GM19239 (cell line): ENCODE measurements at places on chromosomes 4 and X.

DNA sequence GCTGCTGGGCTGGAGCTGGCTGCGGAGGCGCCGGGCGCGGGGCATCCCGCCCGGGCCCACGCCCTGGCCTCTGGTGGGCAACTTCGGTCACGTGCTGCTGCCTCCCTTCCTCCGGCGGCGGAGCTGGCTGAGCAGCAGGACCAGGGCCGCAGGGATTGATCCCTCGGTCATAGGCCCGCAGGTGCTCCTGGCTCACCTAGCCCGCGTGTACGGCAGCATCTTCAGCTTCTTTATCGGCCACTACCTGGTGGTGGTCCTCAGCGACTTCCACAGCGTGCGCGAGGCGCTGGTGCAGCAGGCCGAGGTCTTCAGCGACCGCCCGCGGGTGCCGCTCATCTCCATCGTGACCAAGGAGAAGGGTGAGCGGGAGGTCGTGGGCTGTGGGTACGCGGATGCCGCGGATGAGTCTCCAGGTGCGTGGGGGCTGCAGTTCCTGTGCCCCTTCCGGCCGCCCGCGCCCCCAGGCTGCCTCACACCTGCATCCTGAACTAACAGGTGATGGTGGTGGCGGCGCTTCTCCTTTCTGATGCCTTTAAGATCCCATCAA is 499 bp downstream of the CYP2U1 start:
- DNase-seq: no peak

DNA sequence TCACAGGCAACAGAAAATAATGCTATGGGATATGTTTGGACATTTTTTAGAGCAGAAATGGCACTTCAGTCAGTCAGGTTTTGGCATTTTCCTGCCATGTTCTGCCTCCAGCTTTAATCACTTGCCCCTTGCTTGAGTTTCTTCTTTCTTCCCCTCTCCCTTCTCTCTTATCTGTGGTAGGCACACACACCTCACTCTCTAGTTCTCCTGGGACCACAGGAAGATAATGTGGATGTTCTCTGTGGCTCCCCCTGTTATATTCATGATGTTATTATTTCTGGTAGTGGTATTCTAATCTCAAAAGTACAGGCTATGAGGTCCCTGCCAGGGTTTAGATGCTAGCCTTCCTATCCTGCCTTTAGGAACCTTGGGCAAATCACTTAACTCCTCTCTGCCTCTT is 5.2 kb downstream of the HADH start:
- no peak for DNase-seq

GRCh38 chr4:39664828-39665731 is 26.4 kb upstream of the SMIM14 start:
- DNase-seq: no peak

GRCh38 chrX:106302304-106302703 is 134.2 kb downstream of the PWWP3B start:
- DNase-seq: no peak

GRCh38 chrX:18210470-18210869 is 10.2 kb downstream of the BEND2 start:
- DNase-seq: no peak

GRCh38 chr4:165207016-165207430 is 338 bp upstream of the KLHL2 start:
- peak; percentile 23 for DNase-seq

- no peak for DNase-seq
Observed at GRCh38 chrX:39560271-39560670, 537.5 kb downstream of the BCOR start.

DNA sequence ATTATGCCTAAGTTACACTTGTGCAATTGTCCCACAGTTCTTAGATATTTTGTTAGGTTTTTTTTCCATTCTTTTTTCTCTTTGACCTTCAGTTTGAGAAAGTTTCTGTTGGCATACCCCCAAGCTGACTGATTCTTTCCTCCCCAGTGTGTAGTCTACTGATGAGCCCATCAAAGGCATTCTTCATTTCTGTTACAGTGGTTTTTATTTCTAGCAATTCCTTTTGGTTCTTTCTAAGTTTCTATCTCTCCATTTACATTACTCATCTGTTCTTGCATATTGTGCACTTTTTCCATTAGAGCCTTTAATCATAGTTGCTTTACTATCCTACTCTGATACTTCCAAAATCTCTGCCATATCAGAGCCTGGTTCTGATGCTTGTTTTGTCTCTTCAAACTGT is 31.9 kb downstream of the CASP6 start:
- no peak for DNase-seq

DNA sequence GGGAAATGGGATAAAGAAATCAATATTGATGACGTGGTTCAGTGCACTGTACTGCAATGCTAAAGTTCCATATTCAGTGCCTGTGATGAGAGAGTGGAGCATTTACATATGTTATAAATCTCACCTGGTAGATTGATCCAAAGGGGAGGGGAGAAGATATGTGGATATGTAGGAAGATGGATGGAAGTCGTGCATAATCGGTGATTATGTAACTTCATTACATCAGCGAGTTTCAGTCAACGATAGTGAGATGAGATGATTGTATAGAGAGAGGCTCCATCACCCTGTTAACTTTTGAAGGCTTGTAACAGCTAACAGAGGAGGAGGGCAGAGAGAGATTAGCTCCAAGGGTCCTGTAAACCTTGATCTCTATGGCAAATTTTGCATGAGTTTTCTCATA is 1.8 kb downstream of the IL1RAPL1 start:
- DNase-seq: no peak

DNA sequence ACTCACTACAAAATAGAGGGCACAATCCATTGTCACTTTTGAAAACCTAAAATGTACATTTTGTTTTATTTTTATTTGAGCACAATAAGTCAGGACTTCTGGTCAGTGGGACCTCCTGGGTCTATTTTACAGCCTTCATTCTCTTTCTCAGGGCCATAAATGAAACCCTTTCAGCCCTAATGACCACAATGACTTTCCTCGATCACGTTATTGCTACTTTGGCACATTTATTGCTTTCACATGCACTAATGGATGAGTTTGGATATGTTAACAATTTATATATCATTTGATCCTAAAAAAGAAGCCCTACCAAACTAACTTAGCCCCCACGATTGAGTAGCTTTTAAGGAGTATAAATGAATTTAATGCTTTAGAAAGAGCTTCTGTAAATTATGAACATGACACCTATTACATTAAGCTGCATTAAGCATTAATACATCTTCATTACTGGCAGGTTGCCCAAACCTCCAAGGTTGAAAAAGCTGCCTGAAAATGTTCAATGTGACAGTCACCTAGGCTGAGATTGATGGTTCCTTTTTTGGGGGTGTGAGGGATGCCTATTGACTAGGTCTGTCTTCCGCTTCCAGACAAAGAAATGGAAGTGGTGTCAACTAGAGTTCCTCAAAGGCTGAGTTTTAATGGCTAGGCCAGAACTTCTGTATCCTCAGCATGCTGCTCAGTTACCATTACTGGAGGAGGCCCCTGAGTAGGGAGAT is 296.4 kb downstream of the GPAT3 start:
- DNase-seq: no peak

GRCh38 chrX:78527263-78527662 is 131.9 kb downstream of the RTL3 start:
- no peak for DNase-seq

DNA sequence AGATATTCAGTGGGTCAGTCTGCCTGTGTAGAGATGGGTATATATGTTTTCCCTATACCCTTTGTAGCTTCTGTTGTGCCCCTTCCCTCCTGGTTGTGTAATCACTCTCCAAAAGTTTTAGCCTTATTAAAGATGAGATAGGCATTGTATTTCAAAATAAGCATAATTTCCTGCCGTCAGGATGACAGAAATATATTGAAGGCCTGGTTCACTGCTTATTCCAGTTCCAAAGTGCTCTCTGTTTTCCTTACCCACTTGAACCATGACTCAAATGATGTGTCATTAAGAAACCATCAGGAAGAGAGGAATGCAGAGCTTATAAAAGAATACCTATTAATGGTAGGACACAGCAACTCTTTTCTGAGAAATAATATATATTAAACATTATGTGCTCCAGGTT is 178.5 kb downstream of the GABRB1 start:
- no peak for DNase-seq

- DNase-seq: no peak
Observed at GRCh38 chr4:136650541-136651277, 881.6 kb downstream of the PCDH18 start.

- no peak for DNase-seq
Observed at GRCh38 chrX:6614506-6614905, 79.6 kb upstream of the VCX3A start.

GRCh38 chrX:3154386-3154975 is 113.2 kb downstream of the ARSF start:
- no peak for DNase-seq

- peak; percentile 23 for DNase-seq
Observed at GRCh38 chrX:11143931-11144678, 33.0 kb downstream of the HCCS start.

- no peak for DNase-seq
Observed at GRCh38 chr4:73918058-73918457, 48.9 kb downstream of the CXCL1 start.

DNA sequence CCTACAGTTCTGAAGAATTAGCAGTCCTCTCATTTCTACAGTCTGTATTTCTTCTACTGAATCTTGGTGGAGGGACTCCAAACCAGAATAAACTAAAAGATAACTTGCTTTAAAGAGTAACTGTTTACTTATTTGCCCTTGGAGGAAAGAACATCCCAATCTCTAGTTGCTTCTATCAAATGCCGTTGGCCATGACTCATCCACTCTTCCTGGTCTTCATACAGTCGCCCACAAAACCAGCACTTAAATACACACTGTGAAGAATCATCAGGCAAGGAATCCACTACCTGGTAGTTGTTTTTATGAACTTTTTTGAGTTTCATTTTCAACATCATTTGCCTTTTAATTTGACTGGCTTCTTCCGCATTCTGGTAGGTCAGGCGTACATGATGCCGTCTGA is 14.2 kb downstream of the ZNF518B start:
- no peak for DNase-seq

DNA sequence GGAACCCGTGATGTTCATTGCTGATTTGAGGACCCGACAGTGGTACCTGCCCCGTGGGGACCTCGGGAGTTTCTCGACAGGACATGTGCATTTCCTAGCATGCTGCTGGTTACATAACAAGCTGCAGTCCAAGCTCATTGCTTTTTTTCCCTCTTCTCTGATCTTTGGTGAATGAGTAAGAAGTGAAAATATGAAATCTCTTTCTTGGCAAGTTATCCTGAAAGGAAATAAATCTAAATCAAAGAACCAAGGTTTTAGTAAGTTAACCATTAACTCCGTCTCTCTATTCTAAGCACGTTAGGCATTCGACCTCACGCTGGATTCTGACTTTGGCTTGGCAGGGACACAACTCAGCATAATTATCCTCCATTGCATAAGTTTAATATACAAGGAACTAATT is 86.6 kb downstream of the STK32B start:
- DNase-seq: no peak

DNA sequence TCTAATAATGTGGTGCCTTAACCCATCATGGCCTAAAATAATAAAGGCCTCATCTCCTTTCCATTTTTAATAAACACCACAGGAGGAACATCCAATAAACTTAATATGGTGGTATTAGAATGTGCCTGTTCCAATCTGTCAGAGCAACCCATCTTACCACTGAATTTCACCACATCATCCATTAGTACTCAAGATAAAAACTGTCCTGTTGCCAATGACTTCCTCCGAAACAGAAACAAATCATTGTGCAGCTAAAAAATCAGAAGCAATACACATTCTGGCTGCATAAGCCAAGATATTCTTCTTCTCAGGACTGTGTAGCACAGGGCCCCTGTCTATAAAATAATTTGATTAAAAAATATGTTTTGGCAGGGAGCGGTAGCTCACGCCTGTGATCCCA is 18.5 kb downstream of the TLR10 start:
- DNase-seq: no peak

GRCh38 chr4:48962636-48963035 is 23.4 kb upstream of the CWH43 start:
- no peak for DNase-seq

- no peak for DNase-seq
Observed at GRCh38 chr4:113339430-113339813, 290.0 kb downstream of the ANK2 start.

DNA sequence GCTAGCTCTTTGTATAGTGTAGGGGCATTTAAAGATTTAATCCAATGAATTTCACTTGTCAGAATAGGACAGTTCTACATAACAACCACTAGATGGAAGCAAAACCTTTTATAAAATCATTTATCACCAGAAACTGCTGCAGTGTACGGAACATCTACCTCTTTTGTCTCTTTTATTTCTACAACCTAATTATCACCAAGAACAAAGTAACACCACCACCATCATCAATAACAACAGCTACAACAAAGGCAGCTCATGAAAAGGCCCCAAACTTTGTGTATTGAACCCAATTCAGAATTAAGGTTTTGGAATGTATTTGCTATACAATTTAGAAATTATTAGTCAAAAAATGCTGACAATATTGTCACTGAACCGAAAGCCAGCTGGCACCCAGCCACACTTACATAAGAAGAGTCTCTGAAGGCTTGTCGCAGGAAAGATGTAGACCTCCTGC is 260.9 kb upstream of the RPS6KA3 start:
- no peak for DNase-seq

GRCh38 chr4:71296945-71297344 is 41.9 kb upstream of the SLC4A4 start:
- no peak for DNase-seq

GRCh38 chr4:37443137-37443536 is 198.6 kb downstream of the NWD2 start:
- DNase-seq: no peak

- DNase-seq: no peak
Observed at GRCh38 chrX:19616016-19616415, 100.7 kb upstream of the MAP3K15 start.

DNA sequence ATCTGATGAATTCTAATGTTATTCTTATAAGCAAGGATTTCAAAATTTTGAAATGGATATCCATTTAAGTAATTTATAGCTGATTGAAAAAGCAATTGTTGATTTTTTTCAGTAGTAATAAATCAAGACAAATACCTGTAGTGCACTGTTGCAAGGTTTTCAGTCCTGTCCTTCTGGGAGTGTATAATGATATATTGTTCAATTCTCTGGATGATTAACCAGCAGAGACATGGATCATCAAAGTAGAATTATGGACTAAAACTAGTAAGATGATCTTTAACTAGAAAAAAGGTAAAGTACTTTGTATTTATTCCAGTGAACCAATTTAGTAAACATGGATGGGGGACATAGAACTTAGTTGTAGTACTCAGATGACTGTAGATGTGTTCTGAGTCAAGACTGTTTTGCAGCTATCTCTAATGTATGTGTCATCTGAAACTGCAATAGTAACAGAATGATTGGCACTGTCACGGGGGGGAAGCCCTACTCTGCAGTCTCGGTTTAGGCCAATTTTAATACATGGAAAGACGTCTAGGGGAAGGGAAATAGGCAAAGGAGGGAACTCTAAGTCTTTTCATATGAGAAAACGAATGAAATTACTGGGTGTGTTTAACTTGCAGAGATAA is 121.9 kb downstream of the GLRA3 start:
- DNase-seq: no peak

DNA sequence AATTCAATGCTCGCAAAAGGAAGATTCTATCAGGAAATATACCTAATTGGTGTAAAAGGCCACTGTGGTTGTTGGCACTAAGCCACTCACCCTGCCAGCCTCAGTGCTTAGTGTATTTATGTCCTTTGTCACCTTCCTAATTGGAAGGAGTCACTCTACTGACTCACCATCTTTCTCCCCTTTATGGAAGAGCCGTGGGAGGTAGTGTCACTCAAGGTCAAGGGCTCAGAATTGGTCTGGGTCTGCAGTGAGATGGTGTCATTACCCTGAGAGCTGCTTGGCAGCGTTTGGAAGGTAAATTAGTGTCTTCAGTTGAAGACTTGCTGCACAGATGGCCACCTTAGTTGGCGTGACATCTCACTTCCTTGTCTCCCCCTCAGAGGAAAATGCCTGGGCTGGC is 41.7 kb upstream of the CDKN2AIP start:
- no peak for DNase-seq
